Activated T-helper 1 cell treated with Interleukin-2 at 50 U/mL for 16 hours (primary cell): ENCODE measurements at places on chromosomes 7 and 10.

DNA sequence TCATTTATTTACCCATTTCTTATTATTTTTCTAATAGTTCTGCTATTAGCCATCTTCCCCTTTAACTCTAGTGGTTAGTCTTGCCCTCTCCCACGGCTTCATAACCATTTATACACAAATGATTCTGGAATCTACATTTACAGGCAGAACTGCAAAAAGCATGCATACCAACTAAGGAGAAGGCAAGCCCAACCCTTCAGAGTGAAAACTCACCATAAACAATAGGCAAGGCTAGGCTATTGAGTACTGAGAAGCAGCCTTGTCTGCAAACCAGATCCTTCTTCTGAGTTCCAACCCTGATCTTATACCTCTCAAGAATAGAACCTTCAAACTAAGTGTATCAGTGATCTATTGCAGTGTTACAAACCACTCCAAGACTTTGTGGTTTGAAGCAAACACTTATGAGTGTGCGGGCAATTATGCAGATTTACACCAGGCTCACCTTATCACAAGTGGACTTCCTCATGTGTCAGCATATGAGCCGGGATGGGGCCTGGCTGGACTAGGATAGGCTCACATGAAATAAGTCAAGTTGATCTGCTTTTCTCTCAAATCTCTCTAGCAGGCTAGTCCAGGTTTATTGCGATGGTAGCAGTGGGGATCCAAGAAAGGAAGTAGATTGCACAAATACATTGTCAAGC is 896.9 kb upstream of the PHF14 start:
- no peak for DNase-seq

DNA sequence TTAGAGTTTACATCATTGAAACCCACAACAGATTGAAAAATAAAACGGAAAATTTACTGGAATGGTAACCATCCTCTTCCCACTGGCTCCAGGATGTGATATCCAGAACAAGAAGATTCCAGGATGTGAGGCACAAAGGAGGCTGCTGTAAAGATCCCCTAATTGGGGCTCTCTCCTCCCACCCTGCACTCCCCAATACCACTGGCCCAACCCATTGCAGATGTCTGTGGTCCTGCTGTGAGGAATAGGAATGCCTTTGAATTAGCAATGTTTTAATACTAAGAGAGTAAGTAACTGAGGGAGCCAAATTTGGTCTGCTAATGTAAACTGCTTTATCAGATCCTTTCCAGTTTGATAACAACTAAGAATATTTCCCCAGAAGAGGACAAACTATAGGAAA is 225.9 kb upstream of the INHBA start:
- DNase-seq = no peak

GRCh38 chr7:135845415-135846075 is 96.9 kb upstream of the FAM180A start:
- no peak for DNase-seq

DNA sequence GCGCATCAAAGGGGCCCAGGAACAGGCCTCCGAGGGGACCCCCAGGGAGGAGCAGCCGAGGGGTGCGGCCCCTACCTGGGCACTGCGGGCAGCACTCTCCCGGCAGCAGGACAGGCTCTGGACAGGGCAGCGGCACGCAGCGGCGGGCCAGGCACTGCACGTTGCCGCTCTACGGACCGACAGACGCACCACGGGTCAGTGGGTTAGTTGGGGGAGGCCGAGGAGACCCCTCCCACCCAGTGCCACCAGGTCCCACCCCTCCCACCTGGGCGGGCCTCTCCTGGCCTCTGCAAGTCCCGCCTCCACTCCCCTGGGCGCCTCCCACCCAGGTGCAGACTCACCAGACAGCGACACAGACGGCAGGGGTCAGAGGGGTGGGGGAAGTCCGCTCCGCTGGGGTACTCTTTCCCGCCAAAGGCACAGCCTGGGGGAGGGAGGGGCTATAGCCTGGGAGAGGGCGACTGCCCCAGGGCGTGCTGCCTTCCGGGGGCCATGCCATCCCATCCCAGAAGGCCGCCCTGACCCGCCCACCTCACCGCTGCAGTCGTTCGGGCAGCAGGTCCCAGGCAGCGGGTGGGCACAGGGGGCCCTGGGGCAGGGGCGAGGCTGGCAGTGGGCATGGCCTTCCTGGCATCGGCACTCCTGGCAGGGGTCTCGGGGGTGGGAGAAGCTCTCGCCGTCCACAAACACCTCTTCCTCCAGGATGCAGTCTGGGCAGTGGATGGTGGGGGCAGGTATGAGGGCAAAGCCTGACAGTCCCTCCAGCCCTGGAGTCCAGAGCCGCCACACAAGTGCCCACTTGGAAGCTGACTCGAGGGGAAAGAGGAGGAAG is 19.2 kb downstream of the KCP start:
- DNase-seq = no peak

DNA sequence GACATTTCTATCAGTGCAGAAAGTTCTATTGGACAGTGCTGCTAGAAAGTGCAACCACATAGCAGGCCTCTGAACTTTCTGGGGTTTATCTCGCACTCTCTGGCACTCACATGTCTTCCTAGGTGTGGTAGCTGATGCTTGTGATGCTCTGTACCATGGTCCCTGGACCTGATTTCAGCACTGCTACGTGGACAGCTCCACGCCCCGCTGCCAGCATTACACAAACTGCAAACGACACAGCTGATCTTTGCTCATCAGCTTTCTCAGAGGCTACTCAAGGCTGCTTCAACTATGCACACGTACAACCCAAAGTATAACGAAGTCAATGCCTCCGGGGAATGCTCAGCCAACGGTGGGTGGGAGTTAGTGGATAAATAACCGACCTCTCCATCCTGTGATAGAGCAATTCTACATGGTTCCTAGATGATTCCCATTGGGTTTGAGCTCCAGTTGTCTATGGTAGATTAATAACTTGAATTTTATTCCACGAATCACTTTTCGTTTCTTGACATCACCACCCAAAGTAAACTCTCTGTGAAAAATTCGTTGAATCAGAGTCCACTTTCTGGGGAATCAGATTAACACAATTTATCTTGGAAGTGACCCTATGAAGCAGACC is 302.5 kb downstream of the ACTR3B start:
- no peak for DNase-seq

GRCh38 chr10:71326464-71326881 is 7.4 kb downstream of the SLC29A3 start:
- DNase-seq = no peak

GRCh38 chr7:55252386-55252785 is 112.8 kb upstream of the LANCL2 start:
- no peak for DNase-seq

GRCh38 chr7:101718363-101719122 is 89.4 kb upstream of the MYL10 start:
- no peak for DNase-seq

DNA sequence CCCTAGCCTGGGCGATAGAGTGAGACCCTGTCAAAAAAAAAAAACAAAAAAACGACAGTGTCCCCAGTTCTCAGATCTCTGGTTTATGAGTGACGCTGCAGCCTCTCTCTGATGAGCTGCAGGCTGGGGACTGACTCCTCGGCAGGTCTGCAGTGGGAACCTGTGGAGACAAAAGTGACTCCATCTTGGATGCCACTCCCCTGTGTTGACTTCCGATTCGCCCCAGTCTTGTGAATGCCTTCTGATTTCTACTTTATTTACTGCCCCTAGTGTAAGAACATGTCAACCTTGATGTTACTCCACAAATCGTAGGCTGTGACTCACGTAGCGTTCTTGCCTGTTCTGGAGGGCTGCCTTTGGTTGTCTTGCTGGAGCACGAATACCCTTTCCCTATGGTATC is 6.2 kb downstream of the TACR2 start:
- no peak for DNase-seq

DNA sequence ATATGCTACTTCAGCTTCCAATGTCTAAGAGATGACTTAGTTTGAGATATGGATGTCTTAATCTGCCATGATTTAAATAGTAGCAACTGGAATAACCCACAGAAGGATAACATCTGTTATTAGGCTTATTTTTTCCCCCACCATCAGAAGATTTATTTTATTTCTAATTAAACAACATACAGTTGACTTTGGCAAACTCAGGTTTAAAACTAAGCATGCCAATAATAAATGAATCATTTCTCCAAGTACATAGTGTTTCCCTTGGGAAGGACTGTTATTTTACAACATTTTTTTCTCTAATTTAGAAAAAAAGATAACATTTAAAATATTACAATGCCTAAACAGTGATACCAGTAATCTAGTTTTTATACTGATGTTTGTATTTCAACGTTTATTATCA is 58.4 kb downstream of the SFTPD start:
- no peak for DNase-seq

DNA sequence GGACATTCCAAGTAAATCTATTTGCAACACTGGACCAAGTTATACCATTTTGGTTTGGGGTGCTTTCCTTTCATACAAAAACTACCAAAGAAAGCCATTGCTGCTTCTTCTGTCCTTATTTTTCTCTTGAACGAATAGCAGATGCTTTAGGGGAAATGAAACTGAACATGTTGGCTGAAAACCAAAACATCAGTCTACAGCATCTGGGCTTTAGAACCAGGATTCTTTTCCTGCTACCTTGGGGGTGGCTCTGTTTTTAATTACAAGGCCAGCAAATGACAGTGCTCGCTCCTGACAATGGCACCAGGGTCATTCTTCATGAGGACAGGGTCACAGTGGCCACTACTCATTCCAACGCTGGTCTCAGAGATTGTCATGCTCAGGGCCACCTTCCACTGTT is 80.3 kb downstream of the WDR11 start:
- no peak for DNase-seq

DNA sequence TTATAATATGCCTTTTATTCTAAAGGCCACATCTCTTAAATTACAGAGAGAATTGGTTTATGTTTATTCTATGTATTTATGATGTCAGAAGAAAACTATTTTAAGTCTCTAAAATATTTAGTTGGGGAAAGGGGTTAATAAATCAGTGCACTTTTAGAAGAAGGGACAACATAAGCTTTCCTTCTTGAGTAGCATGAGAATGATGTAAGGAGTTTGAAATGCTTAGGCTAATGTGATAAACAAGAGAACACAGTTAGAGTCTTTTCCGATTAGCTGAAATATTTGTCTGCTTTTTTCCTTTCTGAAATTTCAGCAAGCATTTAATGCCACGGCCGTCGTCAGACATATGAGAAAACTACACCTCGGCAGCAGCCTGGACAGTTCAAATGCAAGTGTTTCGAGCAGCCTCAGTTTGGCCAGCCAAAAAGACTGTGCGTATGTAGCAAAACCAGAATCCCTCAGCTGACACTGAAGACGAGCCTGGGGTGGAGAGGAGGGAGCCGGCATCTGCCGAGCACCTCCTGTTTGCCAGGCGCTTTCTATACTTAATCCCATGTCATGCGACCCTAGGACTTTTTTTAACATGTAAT is 176.2 kb downstream of the CCDC3 start:
- no peak for DNase-seq

DNA sequence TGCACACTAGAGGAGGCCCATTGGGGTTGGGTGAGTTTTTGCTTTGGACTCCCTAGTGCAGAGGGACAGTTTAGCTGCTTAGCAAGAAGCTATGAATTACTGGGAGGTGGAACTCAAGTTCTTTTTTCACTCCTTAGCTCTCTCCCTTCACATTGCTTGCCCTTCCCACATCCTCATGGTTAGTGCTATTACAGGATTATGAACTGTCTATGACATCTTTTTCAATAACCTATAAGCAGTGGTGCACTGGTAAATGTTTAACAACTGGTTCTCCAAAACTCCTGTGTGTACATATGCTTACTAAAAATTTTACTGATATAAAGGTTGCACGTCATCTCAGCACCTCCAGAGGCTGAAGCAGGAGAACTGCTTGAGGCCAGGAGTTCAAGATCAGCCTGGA is 6.2 kb downstream of the SSMEM1 start:
- no peak for DNase-seq

GRCh38 chr7:77444123-77444522 is 28.0 kb upstream of the GSAP start:
- DNase-seq = no peak

DNA sequence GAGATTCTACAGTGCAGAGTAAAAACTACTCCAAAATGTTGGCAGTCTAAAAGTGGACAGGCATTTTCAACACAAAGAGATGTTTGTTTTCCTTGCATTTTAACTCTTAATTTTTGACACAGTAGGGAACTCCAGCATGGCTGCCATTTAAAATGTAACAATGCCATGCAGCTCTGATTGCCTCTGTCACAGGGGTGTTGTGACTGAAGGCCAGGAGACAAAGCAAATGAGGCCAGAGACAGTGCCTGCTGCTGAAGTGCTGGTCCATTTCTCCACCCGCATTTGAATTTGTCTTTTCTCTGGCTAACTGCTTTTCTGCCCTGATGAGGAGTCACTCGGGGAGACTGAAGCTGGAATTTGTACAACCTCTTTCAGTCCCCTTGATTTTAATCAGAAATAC is 710.6 kb upstream of the GALNT17 start:
- no peak for DNase-seq

DNA sequence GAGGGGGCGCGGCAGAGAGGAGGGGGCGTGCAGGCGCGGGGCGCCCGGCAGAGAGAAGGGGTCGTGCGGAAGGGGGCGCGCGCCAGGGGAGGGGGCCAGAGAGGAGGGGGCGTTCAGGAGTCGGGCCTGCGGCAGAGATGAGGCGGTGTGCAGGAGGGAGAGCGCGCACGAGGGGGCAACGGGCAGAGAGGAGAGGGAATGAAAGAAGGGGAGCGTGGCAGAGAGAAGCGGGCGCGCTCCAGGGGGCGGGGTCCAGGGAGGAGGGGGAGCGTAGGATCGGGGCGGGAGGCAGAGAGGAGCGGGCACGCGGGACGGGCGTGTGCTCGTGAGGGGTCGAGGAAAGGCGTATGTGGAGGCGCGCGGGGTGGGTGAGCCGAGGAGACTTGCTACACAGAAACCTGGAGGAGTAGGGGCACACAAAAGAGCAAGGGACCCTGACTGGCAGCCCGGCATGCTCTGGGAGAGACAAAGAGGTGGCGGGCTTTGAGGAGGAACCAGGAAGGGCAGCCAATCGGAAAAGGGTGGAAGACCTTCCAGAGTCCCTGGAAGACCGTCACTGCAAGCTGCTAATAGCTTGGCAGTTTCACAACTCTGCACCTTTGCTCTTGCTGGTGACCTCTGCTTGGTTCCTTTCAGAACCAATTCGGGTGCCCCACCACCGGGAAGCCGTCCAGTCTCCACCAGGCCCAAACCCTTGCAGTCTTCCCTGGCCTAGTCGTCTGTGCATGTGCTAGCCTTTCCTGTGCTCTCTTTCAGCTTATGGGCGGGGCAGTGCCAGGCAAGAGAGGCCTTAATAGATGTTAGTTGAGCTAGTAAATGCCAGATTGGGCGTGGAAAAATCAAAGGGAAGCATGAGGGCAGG is 639 bp downstream of the DYDC2 start:
- DNase-seq = no peak

- no peak for DNase-seq
Observed at GRCh38 chr7:31814187-31814586, 127.2 kb downstream of the PPP1R17 start.

- DNase-seq = no peak
Observed at GRCh38 chr7:101116898-101117297, 10.0 kb upstream of the SERPINE1 start.

- DNase-seq = no peak
Observed at GRCh38 chr7:66912195-66912594, 8.8 kb upstream of the TMEM248 start.

GRCh38 chr10:19811540-19811939 is 4.7 kb upstream of the PLXDC2 start:
- DNase-seq = no peak
